IPS-NIHi11 (cell line): ENCODE measurements at places on chromosomes 2 and 18.

GRCh38 chr2:165535471-165535870 is 66.0 kb downstream of the CSRNP3 start:
- no peak for DNase-seq

DNA sequence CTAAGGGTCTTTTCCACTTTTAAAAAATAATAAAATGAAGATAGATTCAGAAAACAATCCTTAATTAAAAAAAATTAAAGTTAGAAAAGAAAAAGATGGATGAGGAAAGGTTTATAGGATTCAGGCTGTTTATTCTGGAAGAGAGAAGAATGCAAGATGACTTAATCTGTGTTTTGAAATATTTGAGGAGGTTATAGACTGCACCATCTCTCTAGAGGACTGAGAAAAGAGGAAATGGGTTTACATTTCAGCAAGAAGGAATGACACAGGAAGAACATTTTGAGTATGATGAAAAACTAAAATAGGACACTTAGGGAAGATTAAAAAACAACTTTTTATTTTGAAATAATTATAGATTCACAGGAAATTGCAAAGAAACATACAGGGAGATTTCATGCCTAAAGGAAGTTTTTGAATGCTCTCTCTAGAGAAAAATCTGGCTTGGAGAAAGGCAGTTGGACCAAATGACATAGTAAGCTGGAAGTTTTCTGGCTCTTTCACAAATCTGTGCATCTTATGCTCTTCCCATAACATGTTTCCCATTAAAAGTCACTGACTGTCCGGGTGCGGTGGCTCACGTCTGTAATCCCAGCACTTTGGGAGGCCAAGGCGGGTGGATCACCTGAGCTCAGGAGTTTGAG is 75.0 kb downstream of the CERS6 start:
- no peak for DNase-seq

- peak; percentile 81 for DNase-seq
These were observed 11.7 kb upstream of the ACYP2 start for GRCh38 chr2:54103454-54104314.

GRCh38 chr2:120737340-120738101 is 1.9 kb downstream of the GLI2 start:
- no peak for DNase-seq

- no peak for DNase-seq
These were observed 97.6 kb upstream of the HS6ST1 start for GRCh38 chr2:128416109-128416785.

- DNase-seq: no peak
These were observed 164.1 kb downstream of the KIAA1328 start for GRCh38 chr18:36993068-36993467.

DNA sequence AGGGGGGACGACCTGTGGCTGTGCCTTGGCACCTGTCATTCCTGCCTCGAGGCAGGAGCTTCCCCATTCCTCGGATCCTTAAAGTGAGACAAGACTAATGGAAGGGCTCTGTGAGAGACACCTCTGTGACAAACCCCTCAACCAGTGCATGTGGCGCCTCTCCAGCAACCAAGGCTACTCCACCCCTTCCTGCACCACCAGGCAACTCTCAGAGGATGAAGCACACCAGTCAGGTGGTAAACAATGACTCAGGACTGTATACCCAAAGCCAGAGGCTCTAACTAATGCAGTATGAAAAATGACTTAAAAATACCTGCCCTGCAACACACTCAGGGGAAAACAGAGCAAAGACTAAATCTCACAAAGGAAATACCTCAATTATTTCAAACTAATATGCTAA is 136.9 kb downstream of the UXS1 start:
- no peak for DNase-seq

DNA sequence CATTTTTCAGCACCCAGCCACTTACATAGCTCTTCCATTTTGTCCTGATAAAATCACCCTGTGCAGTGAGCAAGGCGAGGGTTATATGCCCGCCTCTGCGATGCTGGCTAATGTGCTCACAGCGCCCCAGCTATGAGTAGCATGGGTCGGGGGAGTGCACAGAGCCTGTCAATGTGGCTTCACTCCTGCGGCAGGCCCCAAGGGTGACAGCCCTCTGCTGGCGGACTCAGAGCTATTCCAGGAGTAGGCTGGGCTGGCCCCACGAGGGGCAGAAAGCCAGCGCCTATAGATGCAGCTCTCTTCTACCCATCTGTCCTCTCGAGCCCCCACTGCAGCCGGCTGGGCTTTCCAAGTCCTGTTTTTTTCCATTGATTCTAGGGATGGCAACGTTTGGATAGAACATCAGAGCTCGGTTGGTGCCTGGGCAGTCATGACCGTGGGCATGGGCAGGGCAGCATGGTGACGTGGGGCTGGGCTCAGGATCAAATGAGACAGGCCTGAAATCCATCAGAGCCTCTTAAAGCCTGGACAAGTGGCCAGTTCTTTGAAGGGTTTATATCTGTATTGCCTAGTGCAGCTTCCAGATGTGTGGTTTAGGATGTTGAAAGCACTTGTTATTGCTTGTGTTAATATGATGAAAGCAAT is 134.7 kb downstream of the MCFD2 start:
- DNase-seq: peak; percentile 81

DNA sequence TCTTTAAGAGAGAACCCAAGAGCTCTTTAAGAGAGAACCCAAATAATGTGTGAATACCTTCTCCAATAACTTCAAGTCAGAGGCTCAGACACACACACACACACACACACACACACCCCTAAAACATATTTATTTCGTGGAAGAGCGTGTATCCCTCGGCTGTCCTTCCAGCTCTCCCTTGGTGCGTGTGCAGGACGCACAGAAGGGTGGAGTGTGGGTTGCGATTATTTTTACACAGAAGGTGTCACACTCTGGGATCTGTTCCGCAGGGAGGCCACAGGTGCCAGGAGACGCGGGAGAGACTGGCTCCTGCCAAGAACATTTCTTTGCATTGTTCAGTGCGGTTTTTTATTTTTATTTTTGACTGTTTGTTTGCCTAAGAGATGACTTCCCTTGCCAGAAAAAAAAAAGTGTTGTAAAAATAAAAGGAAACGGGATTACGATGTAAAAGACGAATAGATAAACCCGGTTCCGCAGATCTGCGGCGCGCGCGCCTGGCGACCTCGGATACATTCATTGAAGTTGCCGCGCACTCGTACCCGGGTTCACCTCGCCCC is 47.3 kb upstream of the ATP6V1B1 start:
- no peak for DNase-seq

- no peak for DNase-seq
These were observed 52.2 kb upstream of the PAX3 start for GRCh38 chr2:222351035-222351434.

DNA sequence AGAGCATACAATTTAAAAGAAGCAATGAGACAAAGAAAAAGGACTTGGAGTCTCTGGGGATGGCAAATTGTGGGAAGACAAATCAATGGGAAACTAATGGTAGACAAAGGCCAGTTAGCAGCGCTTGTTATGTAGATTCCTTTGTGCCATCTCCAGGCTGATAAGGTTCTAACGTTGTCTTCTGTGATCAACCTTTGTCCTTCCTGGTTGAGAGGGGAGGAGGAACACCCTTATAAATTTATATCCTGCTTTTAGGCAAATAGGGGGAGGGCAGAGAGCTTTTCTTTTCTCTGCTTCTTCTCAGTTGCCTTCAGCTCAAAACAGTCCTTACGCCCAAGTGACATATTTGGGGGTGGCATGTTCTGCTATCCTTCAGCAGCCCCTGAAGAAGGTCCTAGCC is 89.8 kb downstream of the STPG4 start:
- no peak for DNase-seq

- DNase-seq: no peak
These were observed 96.2 kb downstream of the MEIS1 start for GRCh38 chr2:66531155-66531554.

DNA sequence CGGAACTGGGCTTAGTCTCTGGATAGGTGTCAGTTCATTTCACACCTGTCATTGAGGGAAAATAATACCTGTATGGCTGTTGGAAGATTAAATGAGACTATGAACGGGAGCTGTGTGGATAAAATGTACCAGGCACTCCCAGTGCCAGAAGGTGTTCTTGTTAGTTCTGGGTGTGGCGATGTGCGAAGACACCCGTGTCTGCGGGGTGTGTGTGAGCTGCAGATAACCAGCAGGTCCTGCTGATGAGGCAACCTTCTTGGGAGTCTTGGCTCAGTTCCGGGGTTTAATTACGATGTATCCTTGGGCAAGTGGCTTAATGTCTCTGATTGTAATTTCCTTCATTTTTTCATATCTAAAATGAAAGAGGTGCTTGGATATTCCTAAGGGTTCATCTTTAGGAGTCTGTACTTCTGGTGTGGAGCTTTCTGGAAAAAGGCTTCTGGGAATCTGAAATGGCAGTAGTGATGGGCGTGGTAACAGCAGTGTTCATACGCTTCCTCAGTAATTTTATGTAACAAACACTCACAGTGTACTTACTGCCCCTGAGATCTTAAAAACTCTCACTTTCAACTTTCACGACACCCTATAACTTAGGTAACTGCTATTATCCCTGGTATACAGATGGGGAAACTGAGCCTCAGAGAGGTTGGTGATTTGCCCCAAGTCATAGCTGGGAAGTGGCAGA is 35.0 kb downstream of the NEDD4L start:
- no peak for DNase-seq
